ENCODE measurements at places on chromosomes 2 and 18.

DNA sequence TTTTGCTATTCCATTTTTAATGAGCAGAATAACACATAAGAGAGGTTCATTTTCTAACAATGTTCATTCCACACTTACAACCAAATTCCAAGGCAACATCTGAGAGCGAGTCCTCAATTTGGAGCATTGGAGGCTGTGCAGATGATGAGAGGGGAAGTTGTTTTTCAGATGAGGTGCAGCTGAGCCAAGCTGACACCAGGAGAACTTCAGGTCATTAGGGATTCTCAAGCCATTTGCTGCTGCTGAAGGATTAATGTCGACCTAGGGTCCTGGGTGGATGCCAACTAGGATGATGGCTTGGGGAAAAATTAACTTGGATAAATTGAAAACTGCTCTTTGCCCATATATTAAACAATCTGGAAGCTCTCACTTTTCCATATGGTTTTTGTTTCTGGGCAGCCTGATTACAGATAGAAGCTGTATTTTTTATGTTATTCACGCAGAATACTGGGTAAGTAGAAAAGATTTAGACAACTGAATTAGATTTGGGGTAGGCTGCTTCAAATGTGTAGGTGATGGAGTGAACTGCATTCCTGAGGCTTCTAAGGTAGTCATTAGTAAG lies 206.4 kb upstream of the SLC39A10 start:
- DNase-seq, result no peak

GRCh38 chr2:214995409-214995808 lies 143.0 kb downstream of the ABCA12 start:
- DNase-seq, result no peak

DNA sequence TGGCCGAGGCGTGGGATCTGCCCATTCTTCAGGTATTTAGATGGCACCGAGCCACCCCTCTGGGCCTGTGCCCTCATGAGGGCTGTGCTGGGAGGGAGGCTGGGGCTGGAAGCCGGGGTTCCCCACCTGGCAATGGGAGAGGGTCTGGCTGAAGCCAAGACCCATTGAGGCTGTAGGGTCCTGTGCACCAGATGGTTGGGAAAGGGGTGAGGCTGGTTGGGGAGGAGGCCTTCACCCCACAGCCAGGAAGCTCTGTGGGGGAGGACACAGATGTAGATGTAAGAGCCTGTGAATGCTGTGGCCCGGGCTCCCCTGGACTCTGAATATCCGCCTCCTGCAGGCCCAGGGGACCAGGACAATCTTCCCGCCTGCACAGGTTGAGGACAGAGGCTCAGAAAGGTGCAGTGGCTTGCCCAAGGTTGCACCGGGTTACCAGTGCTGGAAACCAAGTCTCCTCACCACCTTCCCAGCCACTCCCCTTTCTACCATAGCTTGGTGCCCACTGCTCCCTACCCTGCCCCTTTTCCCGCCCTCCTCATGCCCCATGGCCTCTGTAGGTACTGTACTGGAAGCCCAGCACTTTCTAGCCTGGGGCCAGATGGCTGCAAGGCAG lies 49.7 kb downstream of the PDCL3 start:
- no peak for DNase-seq

DNA sequence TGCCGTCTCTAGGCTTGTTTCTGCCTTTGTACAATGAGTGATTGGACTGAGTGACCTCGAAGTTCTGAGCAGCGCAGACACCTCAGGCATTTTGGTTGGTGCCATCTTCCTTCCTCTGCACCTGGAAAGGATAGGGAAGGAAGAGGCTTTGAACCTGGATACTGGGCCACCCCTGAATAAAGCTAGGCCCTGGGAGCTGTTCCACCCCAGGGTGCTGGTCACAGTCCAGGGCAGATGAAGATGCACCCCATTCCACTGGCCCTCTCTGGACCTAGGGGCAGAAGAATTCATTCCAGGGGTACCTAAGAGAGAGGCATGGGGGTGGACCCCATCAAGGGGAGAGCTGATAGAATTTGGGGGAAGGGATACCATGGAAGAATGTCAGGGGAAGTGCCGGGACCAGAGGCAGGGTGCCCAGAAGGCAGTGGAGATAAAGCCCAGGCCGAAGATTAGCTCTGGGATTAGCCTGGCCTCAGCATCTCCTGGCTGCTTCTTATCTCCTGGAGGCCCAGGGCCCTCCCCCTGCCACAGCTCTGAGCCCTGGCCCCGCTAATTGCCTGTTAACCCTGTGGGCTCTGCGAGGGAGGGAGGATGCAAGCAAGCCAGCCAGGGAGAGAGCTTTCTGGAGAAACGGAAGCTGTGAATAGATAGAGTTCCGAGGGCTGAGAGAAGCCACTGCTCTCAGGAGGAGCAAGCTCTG lies 11.4 kb downstream of the ASIC4 start:
- DNase-seq, result no peak

GRCh38 chr2:223042704-223043118 lies 9.3 kb upstream of the KCNE4 start:
- DNase-seq, result no peak

DNA sequence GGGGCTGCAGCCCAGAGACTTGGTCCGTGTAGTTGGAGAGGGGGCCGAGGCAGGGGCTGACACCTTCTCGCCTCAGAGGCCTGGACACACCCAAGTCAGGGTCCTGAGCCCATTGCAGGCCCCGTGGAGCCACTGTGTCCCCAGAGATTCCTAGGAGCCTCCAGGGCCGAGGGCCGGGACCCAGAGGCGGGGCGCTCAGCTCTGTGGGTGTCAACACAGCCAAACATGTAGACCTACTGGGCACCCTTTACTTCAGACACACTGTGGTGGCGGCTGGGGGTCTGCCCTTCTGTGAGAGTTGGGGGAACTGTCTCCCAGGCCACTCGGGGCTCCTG lies 459 bp upstream of the ESPNL start:
- no peak for DNase-seq

GRCh38 chr18:54125429-54125828 lies 99.0 kb downstream of the MBD2 start:
- DNase-seq, result no peak

GRCh38 chr18:76725445-76725844 lies 96.9 kb upstream of the ZNF236 start:
- no peak for DNase-seq

- peak; percentile 80 for DNase-seq
Measured at GRCh38 chr2:233353769-233354499, at the start of gene DGKD. DGKD (plus strand) TSS chr2:233354494; CDS start chr2:233354519, 25 bp downstream.

DNA sequence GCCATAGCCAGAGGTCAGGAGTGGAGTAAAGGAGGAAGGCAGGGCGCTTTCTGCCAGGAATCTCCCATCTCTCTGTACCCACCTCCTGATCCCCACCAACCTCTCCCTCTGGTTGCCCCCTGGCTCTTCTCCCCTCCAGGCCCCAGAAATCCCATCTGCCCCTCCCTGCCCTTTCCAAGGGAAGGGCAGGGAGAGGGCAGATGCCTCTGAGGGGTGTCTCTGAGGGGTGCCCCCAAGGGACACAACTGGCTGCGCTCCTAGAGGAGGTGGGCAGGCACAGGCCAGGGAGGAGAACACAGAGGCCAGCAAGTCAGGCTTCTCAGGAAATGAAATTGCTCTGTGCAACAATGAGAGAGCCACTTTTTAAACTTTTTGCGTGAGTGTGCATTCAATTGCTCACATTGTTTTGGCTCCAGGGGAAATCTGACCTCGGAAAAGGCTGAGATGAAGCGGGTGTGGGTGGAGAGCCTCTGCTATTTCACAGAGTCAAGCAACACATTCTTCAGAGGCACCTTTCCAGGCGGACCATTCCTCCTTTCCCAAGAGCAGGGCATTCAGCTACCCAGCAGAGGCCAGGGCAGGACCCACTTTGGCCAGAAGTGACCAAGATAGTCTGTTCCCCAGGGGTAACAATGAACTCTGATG lies 125.5 kb downstream of the SMAD7 start:
- no peak for DNase-seq

DNA sequence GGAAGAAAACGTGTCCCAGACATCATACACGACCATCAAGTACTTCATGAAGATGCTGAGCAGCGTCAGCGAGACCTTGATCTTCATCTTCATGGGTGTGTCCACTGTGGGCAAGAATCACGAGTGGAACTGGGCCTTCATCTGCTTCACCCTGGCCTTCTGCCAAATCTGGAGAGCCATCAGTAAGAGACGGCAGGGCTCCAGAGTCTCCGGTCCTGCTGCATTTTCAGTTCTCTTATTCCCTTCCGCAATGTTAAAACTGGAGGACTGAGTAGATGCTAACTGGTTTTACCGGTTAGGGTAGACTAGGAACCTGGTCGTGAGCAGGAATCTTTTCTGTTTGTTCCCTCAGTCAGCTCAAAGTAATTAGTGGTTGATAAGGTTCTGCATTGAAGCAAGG lies 32.3 kb downstream of the SLC9A4 start:
- peak; percentile 1 for DNase-seq

DNA sequence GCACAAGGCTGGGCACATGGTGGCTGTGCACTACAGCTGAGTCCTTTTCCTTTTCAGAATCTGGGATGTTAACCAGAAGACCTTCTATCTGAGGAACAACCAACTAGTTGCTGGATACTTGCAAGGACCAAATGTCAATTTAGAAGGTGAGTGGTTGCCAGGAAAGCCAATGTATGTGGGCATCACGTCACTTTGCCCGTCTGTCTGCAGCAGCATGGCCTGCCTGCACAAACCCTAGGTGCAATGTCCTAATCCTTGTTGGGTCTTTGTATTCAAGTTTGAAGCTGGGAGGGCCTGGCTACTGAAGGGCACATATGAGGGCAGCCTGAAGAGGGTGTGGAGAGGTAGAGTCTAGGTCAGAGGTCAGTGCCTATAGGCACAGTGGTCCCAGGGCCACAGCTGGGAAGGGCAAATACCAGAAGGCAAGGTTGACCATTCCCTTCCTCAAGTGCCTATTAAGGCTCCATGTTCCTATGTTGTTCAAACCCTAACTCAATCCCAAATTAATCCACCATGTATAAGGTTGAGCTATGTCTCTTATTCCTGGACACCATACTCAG lies 2.2 kb downstream of the IL1RN start:
- DNase-seq, result no peak

DNA sequence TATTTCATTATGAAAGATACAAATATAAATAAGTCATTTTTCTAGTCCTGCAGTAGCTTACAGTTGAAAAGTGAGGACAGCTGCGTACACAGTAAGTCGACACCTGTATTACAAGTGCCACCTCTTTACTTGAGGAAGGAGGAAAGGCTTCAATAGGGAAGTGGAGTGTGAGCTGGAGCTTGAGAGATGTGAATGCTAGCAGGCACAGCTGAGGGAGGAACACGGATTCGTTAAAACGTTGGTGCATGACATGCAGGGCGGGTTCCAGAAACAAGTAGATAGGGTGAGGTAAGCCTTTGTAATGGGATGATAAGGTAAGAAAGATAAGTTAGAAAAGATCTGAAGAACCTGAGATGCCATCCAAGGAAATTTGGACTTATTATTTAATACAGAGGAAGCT lies 98.1 kb upstream of the CSRNP3 start:
- no peak for DNase-seq

DNA sequence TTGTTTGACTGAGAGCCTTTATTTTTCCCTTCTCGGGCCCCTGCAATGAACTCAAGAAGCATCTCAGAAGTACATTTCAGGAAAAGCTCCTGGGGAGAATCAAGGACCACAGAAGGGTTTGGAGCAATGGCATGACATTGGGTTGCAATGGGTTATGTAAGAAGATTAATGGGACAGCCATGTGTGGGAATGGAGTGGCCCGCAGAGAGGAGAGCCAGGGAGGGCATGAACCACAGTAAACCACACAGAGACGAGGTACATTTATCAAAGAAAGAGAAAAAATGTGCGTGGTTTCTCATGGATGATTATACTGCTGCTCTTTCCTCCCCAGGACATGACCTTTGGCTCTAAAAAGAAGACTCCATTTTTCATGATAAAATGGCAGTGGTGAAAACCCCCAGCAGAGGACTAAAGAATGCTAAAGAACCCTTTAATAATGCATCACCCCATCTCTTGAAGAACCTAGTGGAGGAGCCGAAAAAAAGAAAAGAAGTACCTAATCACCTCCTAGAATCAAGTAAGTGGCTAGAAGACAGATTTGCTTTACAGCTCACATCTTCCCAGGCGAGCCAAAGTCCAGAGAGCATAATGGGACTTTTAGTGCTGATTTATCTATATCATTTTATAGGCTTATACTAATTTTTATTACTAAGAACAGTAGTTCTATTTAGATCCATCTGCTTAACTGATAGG lies 1.7 kb downstream of the CFAP221 start:
- no peak for DNase-seq

- no peak for DNase-seq
Measured at GRCh38 chr2:231613331-231613662, 20.6 kb downstream of the TEX44 start.

GRCh38 chr18:46322411-46322891 lies 218.3 kb downstream of the HAUS1 start:
- DNase-seq, result no peak

Measured in CD4-positive, alpha-beta T cell treated with Interleukin-21 for 1 hour (primary cell).